ENCODE measurements at places on chromosomes 7 and 10. TPM values are rescaled to one million over a fixed set of nuclear protein-coding genes. Genes with fewer than 3 reads are reported as not detected.

DNA sequence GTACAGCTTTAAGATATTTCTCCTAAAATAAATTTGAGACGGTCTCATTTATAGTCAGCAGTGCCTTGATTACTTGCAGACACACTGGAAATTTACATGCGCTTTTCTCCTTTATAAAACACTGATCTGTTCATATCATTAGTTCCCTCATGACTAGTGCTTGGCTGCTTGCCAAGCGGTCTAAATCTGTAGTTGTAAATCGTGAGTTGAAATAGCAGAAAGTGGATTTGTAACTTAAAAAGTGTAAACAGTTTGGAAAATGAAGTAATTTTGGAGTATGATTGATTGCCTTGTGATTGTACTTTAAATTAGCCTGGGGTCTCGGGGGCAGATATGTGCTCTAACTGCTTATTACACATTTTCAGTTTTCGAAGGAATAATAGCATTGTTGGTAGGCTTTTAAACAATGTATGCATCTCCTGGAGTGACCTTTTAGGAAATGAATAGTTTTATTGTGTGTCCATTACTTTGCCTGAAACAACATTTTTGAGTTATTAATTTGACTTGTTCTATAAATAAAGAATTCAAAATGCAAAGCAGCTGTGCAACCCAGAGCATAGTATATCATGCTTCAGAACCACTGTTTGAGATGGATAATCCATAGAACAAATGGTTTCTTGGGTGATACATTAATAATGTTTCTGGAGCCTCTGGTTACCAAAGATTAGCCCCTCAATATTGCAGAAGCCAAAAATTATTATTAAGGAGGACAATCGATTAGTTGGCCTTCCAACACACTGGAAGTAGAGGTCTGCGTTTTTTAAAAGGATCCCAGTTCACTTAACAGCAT, 73.3 kb downstream of the ARID5B start:
- no peaks in the 10 kb centered on the region for H3K36me3 ChIP-seq
- H3K4me1 ChIP-seq = peaks cover 4% of the 10 kb centered on the region
- DNase-seq = peak; percentile 88
- peak overlapping the region; percentile 56 for H3K27ac ChIP-seq

CALHM1 gene
- total RNA-seq = not detected

GRCh38 chr7:116407165-116407564, 92.4 kb upstream of the CAV2 start:
- no peak overlapping the region for H3K27ac ChIP-seq
- DNase-seq = no peak
- no peaks in the 10 kb centered on the region for H3K27me3 ChIP-seq
- peaks cover 23% of the 10 kb centered on the region for H3K4me1 ChIP-seq
- no peaks in the 10 kb centered on the region for H3K36me3 ChIP-seq

UFSP1 gene
- total RNA-seq = 5.8 TPM

GRCh38 chr10:32373031-32373430, 26.1 kb upstream of the EPC1 start:
- H3K4me3 ChIP-seq = no peak overlapping the region
- H3K27me3 ChIP-seq = no peaks in the 10 kb centered on the region
- no peak for DNase-seq
- H3K4me1 ChIP-seq = peaks cover 10% of the 10 kb centered on the region
- H3K27ac ChIP-seq = no peak overlapping the region

DNA sequence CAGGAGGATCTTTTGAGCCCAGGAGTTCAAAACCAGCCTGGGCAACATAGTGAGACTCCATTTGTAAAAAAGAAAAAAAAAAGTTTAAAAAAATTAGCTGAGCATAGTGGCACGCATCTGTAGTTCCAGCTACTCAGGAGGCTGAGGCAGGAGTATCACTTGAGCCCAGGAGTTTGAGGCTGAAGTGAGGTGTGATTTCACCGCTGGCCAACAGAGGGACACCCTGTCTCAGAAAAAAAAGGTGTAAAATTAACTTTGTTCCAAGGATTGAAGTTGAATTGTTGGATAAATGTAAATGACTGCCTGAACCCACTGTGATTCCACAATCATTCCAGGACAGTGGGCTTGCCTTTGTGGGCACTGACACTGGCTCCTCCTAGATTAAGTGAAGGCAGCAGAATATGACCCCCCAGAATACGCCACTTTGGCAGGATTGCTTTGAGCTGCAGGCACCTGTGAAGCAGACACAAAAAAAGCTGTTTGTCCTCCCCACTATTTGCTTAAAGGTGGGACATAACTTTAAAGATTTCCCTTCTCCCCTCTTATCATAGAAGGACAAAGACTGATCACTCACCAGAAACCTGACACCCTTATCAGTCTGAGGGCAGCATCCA, 57.2 kb upstream of the FOXI2 start:
- no peak overlapping the region for H3K27ac ChIP-seq
- H3K27me3 ChIP-seq = no peaks in the 10 kb centered on the region
- H3K4me1 ChIP-seq = no peaks in the 10 kb centered on the region
- H3K4me3 ChIP-seq = no peak overlapping the region
- DNase-seq = no peak

CPXM2 gene
- total RNA-seq = 5.0 TPM

TUBAL3 gene
- total RNA-seq = 0.12 TPM

SLF2 gene
- 60.0 TPM for total RNA-seq

DNA sequence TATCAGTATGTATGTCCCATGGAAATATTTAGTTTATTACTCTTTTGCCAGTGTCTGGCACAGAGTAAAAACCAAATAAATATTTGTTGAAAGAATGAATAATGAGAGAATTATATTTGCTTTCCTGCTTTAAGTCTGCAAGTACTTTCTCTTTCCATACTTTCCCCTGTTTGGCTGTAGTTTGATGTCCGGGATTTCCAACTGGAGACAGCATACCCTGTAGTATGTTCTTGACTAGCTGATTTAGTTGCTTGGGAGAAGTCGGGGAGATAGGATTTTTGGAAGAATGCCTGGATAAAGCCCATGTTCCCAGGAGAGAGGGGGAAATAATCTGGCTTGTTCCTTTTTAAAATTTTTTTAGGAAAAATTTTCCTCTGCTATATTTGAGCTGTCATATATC, 516.1 kb downstream of the CCSER2 start:
- no peaks in the 10 kb centered on the region for H3K27me3 ChIP-seq
- no peaks in the 10 kb centered on the region for H3K36me3 ChIP-seq
- no peak overlapping the region for H3K27ac ChIP-seq

TMEM26 gene
- 1.2 TPM for total RNA-seq

DNA sequence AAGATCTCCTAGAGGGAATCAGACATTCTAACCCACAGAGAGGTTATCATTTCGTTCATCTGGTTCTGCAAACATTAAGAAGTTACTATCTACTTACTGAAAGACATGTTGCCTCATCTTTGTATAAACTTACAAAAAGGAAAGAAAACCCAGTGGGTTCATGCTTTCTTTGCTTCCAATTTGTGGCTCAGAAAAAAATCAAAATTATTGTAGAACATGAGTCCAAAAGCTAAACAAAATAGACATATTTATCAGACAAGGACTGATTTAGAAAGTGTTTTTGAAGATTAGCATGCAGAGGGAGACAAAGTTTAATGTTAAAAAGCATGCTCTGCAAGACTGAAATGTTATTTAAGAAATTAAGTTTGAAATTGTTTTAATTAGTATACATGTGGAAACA, 123.1 kb downstream of the MBL2 start:
- DNase-seq = no peak
- H3K4me3 ChIP-seq = no peak overlapping the region
- peaks cover 30% of the 10 kb centered on the region for H3K4me1 ChIP-seq
- H3K27me3 ChIP-seq = no peaks in the 10 kb centered on the region
- H3K36me3 ChIP-seq = no peaks in the 10 kb centered on the region
- no peak overlapping the region for H3K27ac ChIP-seq

- H3K27ac ChIP-seq = no peak overlapping the region
- H3K36me3 ChIP-seq = no peaks in the 10 kb centered on the region
- no peak for DNase-seq
These were observed 78.4 kb upstream of the ADO start for GRCh38 chr10:62726142-62726541.

ACSM6 gene
- total RNA-seq = not detected

- peak; percentile 35 for DNase-seq
- H3K27ac ChIP-seq = no peak overlapping the region
- H3K27me3 ChIP-seq = no peaks in the 10 kb centered on the region
- H3K4me1 ChIP-seq = no peaks in the 10 kb centered on the region
- H3K36me3 ChIP-seq = no peaks in the 10 kb centered on the region
- no peak overlapping the region for H3K4me3 ChIP-seq
These were observed 22.8 kb downstream of the PRKAG2 start for GRCh38 chr7:151853896-151854719.

DNA sequence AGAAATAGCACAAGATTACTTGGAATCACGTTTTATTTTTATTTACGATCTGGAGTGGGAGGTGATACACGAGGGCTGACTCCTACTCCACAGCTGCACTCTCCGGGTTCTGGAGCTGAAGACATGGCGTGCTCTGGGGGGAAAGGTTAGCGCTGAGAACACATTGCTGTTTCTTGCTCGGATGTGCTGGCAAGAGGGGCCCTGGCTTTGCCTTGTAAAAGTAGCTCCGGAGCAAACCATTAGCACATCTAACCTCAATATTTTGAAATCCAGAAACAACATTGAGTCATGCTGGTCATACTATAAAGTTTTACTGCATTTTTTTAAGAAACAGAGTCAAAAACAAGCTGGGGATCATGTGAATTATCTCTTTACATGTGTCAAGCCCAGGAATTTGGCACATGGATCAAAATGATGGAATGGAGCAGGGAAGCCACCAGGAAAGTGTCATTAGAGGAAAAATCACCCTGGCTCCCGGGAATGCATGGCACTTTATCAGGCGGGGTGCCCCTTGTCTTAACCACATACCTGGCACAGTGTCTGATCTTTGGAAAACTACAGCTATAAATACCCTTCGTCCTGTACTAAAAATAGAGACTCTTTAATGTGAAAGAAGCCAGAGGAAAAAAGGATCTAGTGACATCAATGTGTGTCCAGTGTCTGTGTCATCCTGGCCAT, 31.6 kb upstream of the LYZL1 start:
- H3K4me3 ChIP-seq = no peak overlapping the region
- no peaks in the 10 kb centered on the region for H3K27me3 ChIP-seq
- peaks cover 55% of the 10 kb centered on the region for H3K4me1 ChIP-seq
- no peak overlapping the region for H3K27ac ChIP-seq
- peak; percentile 89 for DNase-seq

DNA sequence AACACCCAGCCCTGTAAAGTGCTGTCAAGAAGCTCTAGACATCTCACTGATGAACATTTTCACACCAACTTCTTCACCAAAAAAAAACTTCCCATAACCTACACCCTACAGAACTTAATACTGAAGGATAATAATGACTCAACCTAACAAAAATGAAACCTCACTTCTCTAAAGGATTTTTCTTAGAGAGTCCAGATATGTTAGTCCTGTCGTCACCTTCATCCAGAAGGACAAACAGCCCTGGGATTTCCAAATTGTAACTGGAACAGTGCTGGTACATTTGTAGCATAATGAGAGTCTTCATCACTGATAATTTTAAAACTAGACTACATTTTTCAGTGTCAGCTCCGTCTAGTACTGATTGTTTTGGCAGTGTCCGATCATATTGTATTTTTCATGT, 528.6 kb upstream of the CELF2 start:
- no peak overlapping the region for H3K27ac ChIP-seq
- DNase-seq = no peak
- H3K4me1 ChIP-seq = no peaks in the 10 kb centered on the region
- no peaks in the 10 kb centered on the region for H3K36me3 ChIP-seq
- no peaks in the 10 kb centered on the region for H3K27me3 ChIP-seq
- H3K4me3 ChIP-seq = no peak overlapping the region

ITGB8 gene
- 29.7 TPM for total RNA-seq

CABCOCO1 gene
- 15.4 TPM for total RNA-seq

GRCh38 chr10:88896994-88897853, 17.2 kb downstream of the STAMBPL1 start:
- peaks cover 12% of the 10 kb centered on the region for H3K4me1 ChIP-seq
- peak overlapping the region; percentile 49 for H3K27ac ChIP-seq
- H3K4me3 ChIP-seq = no peak overlapping the region

GRCh38 chr7:157684157-157684908, 347.5 kb downstream of the DNAJB6 start:
- H3K4me1 ChIP-seq = peaks cover 11% of the 10 kb centered on the region
- no peak overlapping the region for H3K27ac ChIP-seq
- peaks cover 81% of the 10 kb centered on the region for H3K27me3 ChIP-seq
- no peak overlapping the region for H3K4me3 ChIP-seq
- DNase-seq = peak; percentile 23

PNLIPRP3 gene
- total RNA-seq = not detected

DNA sequence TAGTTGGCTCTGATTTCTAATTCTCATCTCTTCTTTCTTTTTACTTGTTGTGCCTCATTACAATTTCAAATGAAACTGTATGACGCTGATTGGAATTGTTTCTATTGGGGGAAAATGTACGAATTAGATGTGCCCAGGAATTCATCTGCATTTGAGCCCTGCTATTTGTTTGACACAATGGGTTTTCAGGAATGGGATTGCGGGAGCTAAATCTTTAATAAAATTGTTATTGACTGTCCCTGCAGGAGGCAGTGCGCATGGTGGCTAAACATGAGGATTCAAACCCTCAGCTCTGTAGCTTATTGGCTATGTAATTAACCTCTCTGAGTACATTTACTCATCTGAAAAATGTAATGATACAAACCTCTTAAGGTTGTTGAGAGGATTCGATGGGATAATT, 181.6 kb downstream of the NXPH1 start:
- no peak overlapping the region for H3K4me3 ChIP-seq
- no peaks in the 10 kb centered on the region for H3K27me3 ChIP-seq
- H3K4me1 ChIP-seq = no peaks in the 10 kb centered on the region
- H3K36me3 ChIP-seq = no peaks in the 10 kb centered on the region

DNA sequence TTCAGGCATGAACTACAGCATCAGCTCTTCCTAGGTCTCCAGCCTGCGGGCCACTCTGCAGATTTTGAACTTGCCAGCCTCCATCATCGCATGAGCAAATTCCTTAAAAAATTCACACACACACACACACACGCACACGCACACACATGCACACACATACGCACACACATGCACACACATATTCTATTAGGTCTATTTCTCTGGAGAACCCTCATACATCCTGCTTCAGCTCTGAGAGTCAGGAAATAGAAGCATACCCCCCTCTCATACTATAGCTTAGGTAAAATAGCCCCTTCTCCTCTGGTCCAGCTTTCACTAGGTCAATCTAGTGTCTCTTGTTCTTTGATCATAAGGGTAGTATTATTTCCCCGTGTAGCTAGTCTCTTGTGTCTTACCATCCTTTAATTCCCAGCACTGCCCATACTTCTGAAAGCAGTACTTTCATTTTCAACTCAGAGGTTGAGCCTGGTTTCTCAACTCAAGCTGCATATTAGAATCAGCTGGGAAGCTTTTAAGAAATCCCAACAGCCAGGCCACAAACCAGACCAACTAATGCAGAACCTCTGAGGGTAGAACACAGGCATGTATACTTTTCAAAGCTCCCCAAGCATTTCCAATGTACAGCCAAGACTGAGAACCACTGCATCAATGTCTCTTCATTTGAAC, 30.9 kb upstream of the ITGB8 start:
- H3K36me3 ChIP-seq = no peaks in the 10 kb centered on the region
- no peak for DNase-seq
- no peak overlapping the region for H3K27ac ChIP-seq
- no peaks in the 10 kb centered on the region for H3K4me1 ChIP-seq
- H3K4me3 ChIP-seq = no peak overlapping the region
- H3K27me3 ChIP-seq = no peaks in the 10 kb centered on the region

- no peak overlapping the region for H3K27ac ChIP-seq
- no peaks in the 10 kb centered on the region for H3K36me3 ChIP-seq
- H3K27me3 ChIP-seq = no peaks in the 10 kb centered on the region
These were observed 12.4 kb upstream of the SCRN1 start for GRCh38 chr7:30001998-30002397.

OPN1SW gene
- total RNA-seq = not detected
